Thymus (tissue), 14 donors: ENCODE measurements at places on chromosomes 2 and 18.

DNA sequence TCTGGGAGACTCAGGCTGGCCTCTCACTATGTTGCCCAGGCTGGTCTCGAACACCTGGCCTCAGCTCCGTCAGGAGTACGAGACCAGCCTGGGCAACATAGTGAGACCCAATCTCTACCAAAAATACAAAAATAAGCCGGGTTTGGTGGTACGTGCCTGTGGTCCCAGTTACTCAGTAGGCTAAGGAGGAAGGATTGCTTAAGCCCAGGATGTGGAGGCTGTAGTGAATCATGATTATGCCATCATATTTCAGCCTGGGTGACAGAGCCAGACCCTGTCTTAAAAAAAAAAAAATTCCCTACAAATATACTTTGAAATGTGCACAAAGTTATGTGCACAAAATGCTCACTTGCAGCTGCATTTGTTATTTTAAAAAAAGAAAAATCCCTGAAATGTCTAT lies 26.3 kb upstream of the AGAP1 start:
- no peak for DNase-seq
- H3K27me3 ChIP-seq = no peaks in the 10 kb centered on the region
- no peaks in the 10 kb centered on the region for H3K4me1 ChIP-seq

- DNase-seq = no peak
- no peak overlapping the region for H3K27ac ChIP-seq
- no peak overlapping the region for H3K4me3 ChIP-seq
Measured at GRCh38 chr2:202778217-202778616, 93.3 kb downstream of the ICA1L start.

GRCh38 chr2:10720306-10720705 lies 1.1 kb upstream of the ATP6V1C2 start:
- H3K4me1 ChIP-seq = no peaks in the 10 kb centered on the region
- no peaks in the 10 kb centered on the region for H3K36me3 ChIP-seq
- H3K27me3 ChIP-seq = peaks cover 33% of the 10 kb centered on the region
- no peak for DNase-seq
- no peak overlapping the region for H3K27ac ChIP-seq

DNA sequence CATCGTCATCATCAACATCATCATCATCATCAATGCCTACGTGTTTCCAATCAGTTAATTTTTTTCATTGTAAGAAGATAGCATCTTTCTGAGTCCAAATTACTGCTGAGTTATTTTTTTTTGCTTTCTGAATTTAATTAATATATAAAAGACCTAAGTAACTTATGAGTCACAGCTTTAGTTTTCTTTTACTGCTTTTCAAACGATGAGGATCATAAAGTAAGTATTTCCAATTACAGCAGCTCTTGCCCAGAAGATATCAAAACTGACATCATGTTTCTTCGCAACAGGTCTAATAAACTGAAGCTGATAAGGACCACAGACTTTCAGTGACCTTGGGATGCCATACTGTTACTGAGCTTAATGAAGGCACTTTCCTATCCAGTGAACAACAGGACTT lies 442.2 kb downstream of the DSEL start:
- H3K27me3 ChIP-seq = no peaks in the 10 kb centered on the region
- H3K36me3 ChIP-seq = no peaks in the 10 kb centered on the region
- no peaks in the 10 kb centered on the region for H3K4me1 ChIP-seq
- DNase-seq = no peak
- H3K4me3 ChIP-seq = no peak overlapping the region

DNA sequence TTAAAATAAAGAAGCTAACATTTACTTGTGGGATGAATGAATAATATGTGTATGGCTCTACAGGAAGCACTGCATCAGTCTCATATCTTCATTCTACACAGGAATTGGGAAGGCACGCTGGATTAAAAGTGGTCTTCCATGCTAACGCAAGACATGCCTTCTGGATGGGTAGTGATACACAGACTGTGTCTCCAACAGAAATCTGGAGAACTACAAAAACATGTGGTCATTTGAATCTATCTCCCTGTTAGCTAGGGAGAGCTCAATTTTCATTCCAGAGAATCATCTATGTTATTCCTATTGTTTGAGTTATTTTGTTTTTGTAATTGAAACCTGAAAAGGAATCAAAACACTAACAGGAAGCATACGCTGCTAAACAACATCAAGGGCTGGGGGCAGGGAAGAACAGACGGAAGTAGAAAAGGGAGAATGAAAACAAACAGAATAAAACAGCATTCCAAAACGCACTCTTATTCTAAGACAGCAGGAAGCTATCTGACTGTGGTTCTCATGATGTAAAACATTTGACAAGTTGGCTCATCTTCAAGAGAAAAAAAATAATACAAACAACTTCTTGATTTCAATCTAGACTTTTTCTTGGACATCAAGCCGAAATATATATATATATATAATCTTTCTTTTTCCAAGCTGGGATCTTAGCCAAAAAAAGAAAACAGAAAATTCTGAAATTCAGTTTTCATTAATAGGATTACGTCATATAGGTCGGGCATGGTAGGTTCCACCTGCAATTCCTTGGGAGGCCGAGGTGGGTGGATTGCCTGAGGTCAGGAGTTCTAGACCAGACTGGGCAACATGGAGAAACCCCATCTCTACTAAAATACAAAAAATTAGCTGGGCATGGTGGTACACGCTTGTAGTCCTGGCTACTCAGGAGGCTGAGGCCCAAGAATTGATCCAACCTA lies 31.5 kb upstream of the ASNSD1 start:
- H3K4me1 ChIP-seq = no peaks in the 10 kb centered on the region
- H3K36me3 ChIP-seq = no peaks in the 10 kb centered on the region
- H3K4me3 ChIP-seq = no peak overlapping the region
- H3K27me3 ChIP-seq = no peaks in the 10 kb centered on the region

DNA sequence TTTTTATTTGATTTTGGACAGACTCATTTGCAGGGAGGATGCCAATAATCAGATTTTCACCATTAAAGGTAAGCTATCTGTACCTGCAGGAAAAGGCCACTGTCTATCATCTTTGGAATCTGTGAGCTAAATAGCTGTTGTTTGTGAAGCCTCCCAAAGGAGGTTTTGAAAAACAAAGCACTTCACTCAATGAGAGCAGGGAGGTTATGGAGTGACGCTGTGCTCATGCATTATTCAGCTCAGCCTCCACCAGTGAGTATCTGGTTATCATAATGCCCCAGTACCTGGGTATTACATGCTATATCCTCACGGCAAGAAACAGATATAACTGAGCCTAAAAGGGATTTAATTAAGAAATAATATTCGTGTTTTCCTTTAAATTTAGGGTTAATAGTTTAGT lies 189.6 kb upstream of the PIK3C3 start:
- no peak for DNase-seq
- H3K27ac ChIP-seq = no peak overlapping the region
- no peaks in the 10 kb centered on the region for H3K27me3 ChIP-seq
- H3K4me3 ChIP-seq = no peak overlapping the region
- H3K36me3 ChIP-seq = no peaks in the 10 kb centered on the region

- no peak overlapping the region for H3K4me3 ChIP-seq
- no peaks in the 10 kb centered on the region for H3K27me3 ChIP-seq
- H3K27ac ChIP-seq = no peak overlapping the region
- no peaks in the 10 kb centered on the region for H3K36me3 ChIP-seq
Measured at GRCh38 chr2:185381631-185382030, 357.0 kb upstream of the FSIP2 start.

DNA sequence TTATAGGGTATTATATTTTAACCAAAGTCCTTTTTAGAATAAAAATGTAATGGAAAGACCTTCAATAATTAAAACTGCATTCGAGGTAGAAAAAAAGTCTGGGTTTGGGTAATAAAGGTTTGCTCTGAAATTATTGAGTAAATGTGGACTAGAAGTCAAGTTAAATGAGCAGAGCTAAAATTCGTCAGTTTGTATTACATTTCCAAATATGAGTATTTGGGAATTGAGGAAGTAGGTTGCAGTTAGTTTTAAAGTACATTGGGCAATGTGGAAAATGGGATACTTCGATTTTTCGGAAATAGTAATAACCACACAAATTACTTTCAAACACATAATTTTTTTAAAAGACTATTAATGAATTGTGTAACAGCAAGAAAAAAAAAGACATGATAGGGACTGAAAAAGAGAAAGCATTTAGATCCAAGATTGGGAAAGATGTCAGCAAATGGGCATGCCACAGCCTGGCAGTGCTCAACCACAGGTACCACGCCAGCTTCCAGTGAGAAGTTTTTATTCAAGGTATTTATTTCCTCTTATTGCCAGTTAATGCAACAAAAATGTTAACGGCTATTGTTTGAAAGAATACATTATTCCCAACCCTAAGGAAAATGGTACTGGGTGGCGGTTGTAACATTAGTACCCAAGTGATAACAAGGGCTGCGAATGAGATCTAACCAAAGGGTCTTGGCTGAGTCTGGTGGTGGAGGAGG lies 50.0 kb downstream of the TTC39C start:
- DNase-seq = no peak
- peaks cover 15% of the 10 kb centered on the region for H3K36me3 ChIP-seq
- H3K4me3 ChIP-seq = no peak overlapping the region
- H3K27ac ChIP-seq = no peak overlapping the region
- no peaks in the 10 kb centered on the region for H3K27me3 ChIP-seq

DNA sequence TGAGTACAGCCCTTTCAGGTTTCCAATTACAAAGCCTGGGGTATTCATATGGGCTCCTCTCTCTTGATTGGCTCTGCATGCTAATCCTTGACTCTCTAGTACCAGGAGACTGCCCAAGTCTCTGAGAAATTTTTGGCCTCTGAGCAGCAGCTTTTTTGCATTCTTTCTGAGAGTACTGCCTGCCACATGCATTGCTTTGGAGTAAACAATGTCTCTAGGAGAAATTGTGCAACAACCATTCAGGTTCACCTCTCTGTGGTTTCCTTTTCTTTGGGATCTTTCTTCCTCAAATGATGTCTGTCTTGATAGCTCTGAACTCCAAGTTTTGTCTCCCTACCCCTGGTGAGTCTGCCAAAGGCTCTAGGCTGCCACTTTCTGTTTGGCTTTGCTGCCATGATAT lies 115.8 kb upstream of the SETBP1 start:
- DNase-seq = no peak
- no peaks in the 10 kb centered on the region for H3K27me3 ChIP-seq
- H3K36me3 ChIP-seq = no peaks in the 10 kb centered on the region
- no peak overlapping the region for H3K4me3 ChIP-seq
- no peak overlapping the region for H3K27ac ChIP-seq

- no peaks in the 10 kb centered on the region for H3K4me1 ChIP-seq
- no peak overlapping the region for H3K27ac ChIP-seq
- no peak for DNase-seq
- no peaks in the 10 kb centered on the region for H3K27me3 ChIP-seq
- no peaks in the 10 kb centered on the region for H3K36me3 ChIP-seq
Measured at GRCh38 chr2:100192825-100193224, 50.4 kb upstream of the AFF3 start.

- DNase-seq = no peak
- no peak overlapping the region for H3K4me3 ChIP-seq
- no peaks in the 10 kb centered on the region for H3K4me1 ChIP-seq
- H3K36me3 ChIP-seq = no peaks in the 10 kb centered on the region
- no peak overlapping the region for H3K27ac ChIP-seq
- no peaks in the 10 kb centered on the region for H3K27me3 ChIP-seq
Measured at GRCh38 chr2:135451966-135452365, 79.1 kb downstream of the ZRANB3 start.

- H3K36me3 ChIP-seq = no peaks in the 10 kb centered on the region
- DNase-seq = no peak
- no peaks in the 10 kb centered on the region for H3K27me3 ChIP-seq
- no peaks in the 10 kb centered on the region for H3K4me1 ChIP-seq
Measured at GRCh38 chr2:7621018-7621814, 704.0 kb downstream of the RNF144A start.

GRCh38 chr18:52582516-52582915 lies 242.5 kb downstream of the DCC start:
- H3K27ac ChIP-seq = no peak overlapping the region
- H3K4me3 ChIP-seq = no peak overlapping the region
- no peaks in the 10 kb centered on the region for H3K4me1 ChIP-seq
- no peak for DNase-seq
- H3K27me3 ChIP-seq = no peaks in the 10 kb centered on the region

GRCh38 chr18:76610012-76610411 lies 115.0 kb upstream of the ZNF516 start:
- H3K27me3 ChIP-seq = no peaks in the 10 kb centered on the region
- no peaks in the 10 kb centered on the region for H3K4me1 ChIP-seq
- no peak overlapping the region for H3K27ac ChIP-seq
- no peak overlapping the region for H3K4me3 ChIP-seq
- no peak for DNase-seq

- no peak for DNase-seq
- H3K4me1 ChIP-seq = no peaks in the 10 kb centered on the region
- H3K36me3 ChIP-seq = no peaks in the 10 kb centered on the region
- no peak overlapping the region for H3K27ac ChIP-seq
Measured at GRCh38 chr2:235630718-235631296, 137.0 kb downstream of the AGAP1 start.

DNA sequence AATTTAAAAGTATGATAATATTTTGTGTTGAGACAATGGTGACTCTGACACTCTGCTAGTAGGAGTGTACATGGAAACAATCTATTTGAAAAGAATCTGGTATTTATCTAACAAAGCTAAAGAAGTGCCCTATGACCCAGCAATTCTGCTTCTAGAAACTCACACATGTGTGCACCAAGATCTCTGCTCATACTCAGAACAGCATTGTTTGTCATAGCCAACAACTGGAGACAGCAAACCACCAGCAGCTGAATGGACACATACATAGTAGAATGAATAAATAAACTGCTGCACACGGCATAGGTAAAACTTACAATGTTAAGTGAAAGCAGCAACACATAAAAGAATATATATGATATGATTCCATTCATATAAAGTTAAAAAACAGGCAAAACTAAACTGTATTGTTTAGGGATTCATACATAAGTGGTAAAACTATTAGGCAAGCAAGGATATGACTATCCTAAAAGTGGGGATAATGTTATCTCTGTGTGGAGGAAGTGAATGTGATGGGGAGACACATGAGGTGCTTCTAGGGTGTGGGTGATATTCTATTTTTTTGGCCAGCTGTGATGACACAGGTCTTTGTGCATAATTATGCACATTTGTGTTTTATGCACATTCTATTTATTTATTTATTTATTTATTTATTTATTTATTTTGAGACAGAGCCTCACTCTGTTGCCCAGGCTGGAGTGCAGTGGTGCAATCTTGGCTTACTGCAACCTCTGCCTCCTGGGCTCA lies 71.1 kb downstream of the RFTN2 start:
- H3K36me3 ChIP-seq = no peaks in the 10 kb centered on the region
- H3K4me1 ChIP-seq = no peaks in the 10 kb centered on the region
- DNase-seq = no peak
- H3K27me3 ChIP-seq = no peaks in the 10 kb centered on the region

DNA sequence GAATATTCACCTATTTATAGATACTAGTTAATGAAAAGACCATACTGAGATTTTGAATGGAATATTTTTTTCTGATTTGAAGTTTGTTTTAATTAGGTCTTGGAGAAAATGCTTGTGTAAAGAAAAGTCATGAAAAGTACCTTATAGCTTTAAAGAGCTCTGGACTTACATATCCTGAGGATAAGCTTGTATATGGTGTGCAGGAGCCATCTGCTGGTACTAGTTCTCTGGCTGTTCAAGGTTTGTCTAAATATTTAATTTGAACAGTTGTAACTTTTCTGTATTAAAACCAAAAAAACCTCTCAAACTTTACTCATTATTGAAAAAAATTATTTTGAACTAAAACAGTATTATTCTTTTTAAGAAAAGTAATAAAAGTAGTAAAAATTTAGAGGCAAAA lies 50.1 kb downstream of the UBR3 start:
- DNase-seq = no peak
- H3K4me1 ChIP-seq = no peaks in the 10 kb centered on the region
- H3K4me3 ChIP-seq = no peak overlapping the region
- peaks cover 5% of the 10 kb centered on the region for H3K36me3 ChIP-seq
- H3K27ac ChIP-seq = no peak overlapping the region
- no peaks in the 10 kb centered on the region for H3K27me3 ChIP-seq

- no peak overlapping the region for H3K4me3 ChIP-seq
- no peak overlapping the region for H3K27ac ChIP-seq
- no peaks in the 10 kb centered on the region for H3K36me3 ChIP-seq
- no peaks in the 10 kb centered on the region for H3K27me3 ChIP-seq
- no peak for DNase-seq
Measured at GRCh38 chr2:23464156-23464555, 79.2 kb downstream of the KLHL29 start.
